ACHN (cell line): ENCODE measurements at places on chromosomes 13 and 19.

DNA sequence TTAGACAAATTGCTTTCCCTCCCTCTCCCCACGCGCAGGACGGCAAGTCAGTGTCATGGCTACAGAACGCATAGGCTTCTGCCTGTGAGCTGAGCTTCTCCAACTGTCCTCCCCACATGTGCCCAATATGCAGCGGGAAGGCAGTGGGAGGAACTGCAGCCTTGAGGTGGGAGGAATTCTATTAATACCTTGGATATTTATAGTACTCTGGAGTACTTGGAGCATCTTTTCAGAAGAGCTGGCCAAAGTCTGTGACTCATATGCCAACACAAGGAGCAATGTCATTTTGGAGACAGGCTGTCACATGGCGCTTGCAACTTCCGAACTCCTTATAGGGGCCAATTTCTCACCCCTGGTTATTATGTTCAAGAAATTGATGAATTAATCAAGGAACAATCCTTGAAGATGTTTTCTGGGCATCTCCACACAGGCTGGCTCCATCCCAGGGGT, 245.0 kb upstream of the SERP2 start:
- no peak for DNase-seq

DNA sequence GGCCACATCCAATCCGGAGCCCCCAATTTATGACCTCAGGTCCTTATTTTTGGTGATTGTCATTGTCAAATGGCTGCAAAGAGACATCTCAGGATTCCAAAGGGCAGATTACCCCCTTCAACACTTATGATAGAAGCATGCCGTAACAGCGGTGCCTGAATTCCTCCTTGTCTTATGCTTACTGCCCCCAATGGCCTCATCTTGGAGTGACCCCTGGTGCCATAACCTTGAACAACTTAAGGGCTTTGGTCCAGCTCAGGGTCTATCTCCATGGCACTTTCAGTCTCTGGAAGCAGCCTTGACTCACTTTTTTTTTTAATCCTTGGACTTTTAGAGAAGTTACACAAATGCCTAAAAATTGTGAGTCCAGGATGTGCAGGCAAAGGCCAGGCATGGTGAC, 171.6 kb upstream of the ZNF507 start:
- no peak for DNase-seq

DNA sequence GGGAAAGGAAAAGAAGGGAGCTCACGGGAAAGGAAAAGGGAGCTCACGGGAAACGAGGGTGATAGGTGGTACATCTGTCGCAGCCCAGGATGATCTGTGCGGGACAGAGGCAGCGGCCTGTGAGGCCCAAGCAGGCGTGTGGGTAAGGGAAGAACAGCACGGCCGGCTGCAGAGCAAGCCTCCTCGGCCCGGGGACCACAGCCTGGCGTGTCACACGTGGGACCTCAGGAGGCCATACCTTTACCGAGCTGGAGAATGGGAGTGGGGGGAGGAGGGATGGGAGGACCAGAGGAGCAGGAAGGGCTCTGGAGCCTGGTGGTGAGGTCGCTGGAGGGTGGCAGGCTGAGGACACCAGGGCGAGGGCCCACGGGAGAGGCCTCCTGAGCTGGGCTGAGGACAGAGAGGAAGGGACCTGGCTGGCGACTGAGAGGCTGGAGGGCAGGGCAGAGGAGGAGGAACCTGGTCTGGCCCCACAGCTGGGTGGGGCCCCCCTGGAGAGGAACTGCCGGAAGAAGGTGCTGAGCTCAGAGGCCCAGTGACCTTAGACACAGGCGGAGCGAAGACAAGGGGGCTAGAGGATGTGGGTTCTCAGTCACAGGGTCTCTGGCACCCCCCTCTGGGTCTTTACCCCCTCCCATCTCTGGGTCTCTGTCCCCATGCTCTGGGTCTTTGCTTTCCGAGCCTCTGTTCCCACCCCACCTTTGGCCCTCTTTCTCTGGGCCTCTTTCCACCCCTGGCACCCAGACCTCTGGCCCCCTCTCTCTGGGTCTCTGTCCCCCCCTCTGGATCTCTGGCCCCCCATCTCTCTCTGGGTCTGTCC, 2.9 kb upstream of the FTL start:
- peak; percentile 55 for DNase-seq

GRCh38 chr13:107832500-107833100, 382.7 kb downstream of the LIG4 start:
- DNase-seq = no peak

- DNase-seq = no peak
Observed at GRCh38 chr13:33637978-33638743, 179.8 kb upstream of the RFC3 start.

GRCh38 chr19:14556662-14557188, 15.1 kb downstream of the NDUFB7 start:
- peak; percentile 70 for DNase-seq
